ENCODE measurements at places on chromosomes 2 and 18. TPM values are rescaled to one million over a fixed set of nuclear protein-coding genes. Genes with fewer than 3 reads are reported as not detected.

- DNase-seq = no peak
These were observed 71.3 kb downstream of the PPP1R1C start for GRCh38 chr2:182057002-182057401.

The RIT2 gene
- total RNA-seq = not detected

DNA sequence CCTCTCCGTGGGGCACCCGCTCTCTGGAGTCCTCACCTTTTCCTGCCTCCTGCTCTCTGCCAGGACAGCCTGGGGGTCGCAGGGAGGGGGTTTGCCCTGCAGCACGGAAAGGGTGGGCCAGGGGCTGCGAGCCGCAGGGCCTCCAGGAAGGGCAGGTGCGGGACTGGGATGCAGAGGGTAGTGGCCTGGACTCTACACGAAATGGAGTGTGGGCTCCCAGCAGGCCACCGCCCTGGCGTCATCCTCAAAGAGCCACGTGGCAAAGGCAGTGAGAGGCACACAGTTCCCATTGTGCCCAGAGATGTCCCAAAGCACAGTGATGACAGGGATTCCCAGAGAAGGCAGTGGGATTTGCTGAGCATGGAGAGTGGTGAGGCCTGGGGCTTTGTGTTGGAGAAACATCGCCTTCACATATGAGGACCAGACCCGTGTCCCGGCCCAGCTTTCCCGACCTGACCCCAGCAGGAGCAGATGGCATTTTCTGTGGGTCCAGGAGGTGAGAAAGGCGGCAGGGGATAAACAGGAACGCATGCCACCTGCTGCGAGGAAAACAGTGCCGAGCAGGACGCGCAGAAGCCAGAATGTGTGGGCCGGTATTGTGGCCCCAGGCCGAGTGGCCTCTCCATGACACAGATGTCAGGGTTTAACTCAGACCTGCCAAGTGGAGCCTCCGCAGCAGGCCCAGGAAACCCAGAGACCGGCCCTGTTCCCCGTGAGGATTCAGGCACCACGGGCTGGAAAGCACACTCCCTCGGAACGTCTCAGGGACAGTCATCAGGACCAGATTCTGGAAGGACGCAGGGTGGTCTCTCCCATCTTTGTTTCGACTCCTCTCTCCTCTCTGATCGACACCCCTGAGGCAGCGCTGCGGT lies 855.5 kb upstream of the SALL3 start:
- DNase-seq = peak; percentile 4

GRCh38 chr2:239214725-239215124 lies 186.1 kb downstream of the HDAC4 start:
- DNase-seq = no peak

- no peak for DNase-seq
These were observed 42.5 kb upstream of the SCN1A start for GRCh38 chr2:166170356-166170755.

DNA sequence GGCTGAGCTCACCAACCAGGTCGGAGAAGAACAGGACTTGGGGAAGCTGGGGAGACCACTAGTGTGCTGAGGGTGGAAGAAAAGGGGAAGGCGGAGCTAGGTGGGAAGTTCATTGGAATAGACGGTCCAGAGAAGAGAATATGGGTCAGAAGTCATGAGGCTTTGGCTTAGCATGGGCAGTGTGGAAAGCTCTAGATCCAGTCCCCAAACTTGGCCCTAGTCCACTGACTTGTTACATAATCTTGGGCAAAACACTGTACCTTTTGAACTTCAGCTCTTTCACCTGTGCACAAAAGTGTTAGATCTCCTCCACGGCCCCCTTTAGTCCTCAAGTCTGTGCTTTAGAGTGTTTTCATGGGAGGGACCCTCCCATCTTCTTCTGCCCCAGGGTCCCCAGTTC lies 10.7 kb downstream of the GCKR start:
- no peak for DNase-seq

The NCKAP5 gene
- 4.7 TPM for total RNA-seq

- no peak for DNase-seq
These were observed 28.2 kb upstream of the LBH start for GRCh38 chr2:30203156-30203555.

GRCh38 chr2:66903745-66904465 lies 469.0 kb downstream of the MEIS1 start:
- DNase-seq = no peak

DNA sequence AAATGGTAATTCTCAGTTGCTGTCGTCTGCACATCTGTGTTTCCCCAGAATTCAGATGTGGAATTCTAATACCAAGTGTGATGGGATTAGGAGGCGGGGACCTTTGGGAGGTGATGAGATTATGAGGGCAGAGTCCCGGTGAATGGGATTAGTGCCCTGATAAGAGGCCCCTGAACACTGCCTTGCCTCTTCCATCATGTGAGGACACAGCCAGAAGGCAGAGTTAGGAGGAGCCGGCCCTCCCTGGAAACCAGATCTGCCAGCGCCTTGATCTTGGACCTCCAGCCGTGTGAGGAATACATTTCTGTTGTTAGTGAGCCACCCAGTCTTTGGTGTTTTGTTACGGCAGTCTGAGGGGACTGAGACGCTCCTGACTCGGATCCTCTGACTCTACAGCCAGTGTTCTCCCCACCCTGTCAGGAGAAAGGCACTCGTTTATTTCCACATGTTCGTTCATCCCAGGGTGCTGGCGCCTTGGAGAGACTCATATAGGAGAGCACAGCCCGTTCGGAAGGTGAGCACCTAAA lies 395.0 kb downstream of the ZNF516 start:
- no peak for DNase-seq

DNA sequence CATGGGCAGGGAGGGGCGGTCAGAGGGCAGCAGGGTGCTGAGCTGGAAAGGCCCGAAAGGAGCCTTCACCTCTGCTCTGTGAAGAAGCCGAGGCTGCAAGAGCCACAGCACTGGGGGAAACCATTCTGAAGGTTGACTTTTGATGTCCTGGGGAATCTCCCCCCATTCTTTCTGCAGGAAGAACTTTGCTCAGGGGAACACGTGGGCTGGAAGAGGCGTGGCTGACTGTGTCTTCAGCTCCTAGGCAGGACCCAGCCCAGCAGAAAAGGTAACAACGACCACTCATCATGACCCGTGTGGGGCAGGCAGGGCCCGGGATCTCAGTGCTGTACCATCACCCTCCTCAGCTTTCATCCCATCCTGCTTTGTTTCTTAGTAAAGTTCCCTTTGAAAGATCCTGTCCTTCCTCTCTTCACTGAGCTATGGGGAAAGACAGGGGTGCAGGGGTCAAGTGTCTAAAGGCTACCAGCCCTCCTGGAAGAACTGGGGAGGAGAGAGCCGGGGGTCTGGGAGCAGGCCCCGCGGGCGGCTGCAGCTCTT lies 312.7 kb downstream of the CELF4 start:
- no peak for DNase-seq

DNA sequence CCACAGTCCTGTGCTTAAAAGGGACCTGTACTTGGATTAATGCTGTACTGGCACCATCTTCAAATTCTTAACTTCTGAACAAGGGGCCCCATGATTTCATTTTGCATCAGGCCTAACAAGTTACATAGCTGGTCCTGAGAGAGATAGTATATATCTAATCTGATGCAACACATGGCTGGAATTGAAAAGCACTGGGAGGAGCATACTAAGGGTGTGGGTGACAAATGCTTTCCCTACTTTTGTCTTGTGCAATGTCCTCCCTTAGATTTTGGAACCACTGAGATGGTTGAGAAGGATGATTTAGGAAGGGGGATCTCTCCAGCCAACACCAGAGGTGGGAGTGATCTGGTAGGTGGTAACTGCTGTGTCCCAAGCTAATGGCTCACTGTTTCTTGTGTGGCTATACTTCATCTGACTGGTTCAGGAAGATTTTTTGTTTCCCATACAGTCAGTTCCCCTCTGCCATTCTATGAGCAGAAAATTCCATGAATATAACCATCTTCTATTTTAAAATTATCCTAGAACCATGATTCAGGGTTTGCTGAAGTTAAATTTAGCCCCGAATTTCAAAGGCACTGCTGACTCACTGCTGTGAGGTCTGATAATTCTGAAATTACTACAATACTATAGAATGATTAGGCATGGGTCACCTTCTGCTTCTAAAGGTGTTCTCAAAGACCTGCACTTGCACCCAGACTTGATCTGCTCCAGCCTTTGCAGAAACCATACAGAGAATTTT lies 108.3 kb upstream of the NCKAP5 start:
- peak; percentile 76 for DNase-seq

- DNase-seq = no peak
These were observed 370.1 kb downstream of the IRS1 start for GRCh38 chr2:226429476-226429875.

DNA sequence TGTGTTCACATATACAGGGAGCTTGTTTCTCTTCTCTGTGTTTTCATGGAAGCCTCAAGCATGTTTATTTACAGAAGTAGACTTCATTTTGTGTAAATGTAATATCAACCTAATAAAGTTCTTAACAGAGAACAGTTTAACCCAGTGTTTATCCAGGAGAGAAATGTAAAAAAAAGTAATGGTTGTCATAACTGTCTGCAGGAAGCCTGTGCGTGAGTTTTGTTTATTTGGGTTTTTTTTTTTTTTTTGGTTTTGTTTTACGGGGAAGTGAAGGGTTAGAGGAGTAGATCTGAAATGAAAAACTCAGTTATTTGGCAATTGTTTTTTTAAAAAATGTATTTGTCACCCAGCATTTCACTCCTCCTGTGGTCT lies 124.7 kb downstream of the RAPGEF4 start:
- no peak for DNase-seq

- no peak for DNase-seq
These were observed 4.2 kb upstream of the SCN3A start for GRCh38 chr2:165208094-165208493.

DNA sequence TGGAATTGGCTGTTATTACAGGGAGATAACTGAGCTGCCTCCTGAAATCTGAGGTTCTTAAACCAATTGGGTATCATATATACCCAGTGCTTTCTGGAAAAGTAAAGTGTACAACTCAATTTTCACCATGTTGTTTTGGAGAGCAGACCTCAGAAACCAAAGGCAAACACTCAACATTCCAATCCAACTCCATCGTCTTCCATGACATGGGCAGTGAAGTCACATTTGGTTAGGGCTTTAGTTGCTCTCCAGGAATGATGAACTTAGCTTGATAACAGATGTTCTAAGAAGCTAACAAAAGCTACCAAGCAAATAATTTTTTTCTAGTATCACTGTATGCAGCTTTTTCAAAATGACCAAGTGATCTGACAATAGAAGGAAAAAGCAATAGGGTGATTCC lies 107.0 kb upstream of the SLC35G4 start:
- no peak for DNase-seq

GRCh38 chr2:233012301-233012971 lies 620 bp downstream of the NGEF start:
- no peak for DNase-seq

- DNase-seq = no peak
These were observed 308.0 kb upstream of the STON1 start for GRCh38 chr2:48221846-48222516.

The ALK gene
- total RNA-seq = 0.04 TPM

GRCh38 chr2:192443831-192444230 lies 249.1 kb upstream of the TMEFF2 start:
- DNase-seq = peak; percentile 88

GRCh38 chr18:49669403-49669802 lies 107.5 kb downstream of the LIPG start:
- no peak for DNase-seq

- no peak for DNase-seq
These were observed 372.8 kb downstream of the MTX2 start for GRCh38 chr2:176642074-176642473.

GRCh38 chr2:157692768-157693167 lies 64.1 kb upstream of the ACVR1C start:
- DNase-seq = no peak

DNA sequence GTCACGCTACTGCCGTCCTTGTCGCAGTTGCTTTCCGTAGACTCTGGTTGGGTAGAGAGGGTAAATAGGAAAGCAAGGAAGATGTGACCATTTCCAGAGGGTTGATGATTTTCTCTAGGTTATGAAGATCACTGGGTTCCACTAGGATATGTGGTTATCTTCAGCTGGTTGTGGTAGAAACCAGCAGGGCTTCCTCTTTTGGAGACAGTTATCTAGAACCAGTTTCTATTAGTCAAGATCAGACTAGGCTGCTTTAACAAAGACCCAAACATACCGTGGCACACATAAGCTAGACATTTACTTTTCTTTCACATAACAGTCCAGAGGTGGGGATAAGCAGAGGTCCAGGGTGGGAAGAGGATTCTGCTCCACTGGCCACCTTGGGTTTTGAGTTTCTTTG lies 59.6 kb downstream of the FASTKD2 start:
- DNase-seq = no peak

- DNase-seq = peak; percentile 75
These were observed 27.6 kb downstream of the MBP start for GRCh38 chr18:77105028-77105427.

The PDE1A gene
- 12.9 TPM for total RNA-seq

The UGT1A10 gene
- not detected for total RNA-seq
